ENCODE measurements at places on chromosomes 7 and 10.

DNA sequence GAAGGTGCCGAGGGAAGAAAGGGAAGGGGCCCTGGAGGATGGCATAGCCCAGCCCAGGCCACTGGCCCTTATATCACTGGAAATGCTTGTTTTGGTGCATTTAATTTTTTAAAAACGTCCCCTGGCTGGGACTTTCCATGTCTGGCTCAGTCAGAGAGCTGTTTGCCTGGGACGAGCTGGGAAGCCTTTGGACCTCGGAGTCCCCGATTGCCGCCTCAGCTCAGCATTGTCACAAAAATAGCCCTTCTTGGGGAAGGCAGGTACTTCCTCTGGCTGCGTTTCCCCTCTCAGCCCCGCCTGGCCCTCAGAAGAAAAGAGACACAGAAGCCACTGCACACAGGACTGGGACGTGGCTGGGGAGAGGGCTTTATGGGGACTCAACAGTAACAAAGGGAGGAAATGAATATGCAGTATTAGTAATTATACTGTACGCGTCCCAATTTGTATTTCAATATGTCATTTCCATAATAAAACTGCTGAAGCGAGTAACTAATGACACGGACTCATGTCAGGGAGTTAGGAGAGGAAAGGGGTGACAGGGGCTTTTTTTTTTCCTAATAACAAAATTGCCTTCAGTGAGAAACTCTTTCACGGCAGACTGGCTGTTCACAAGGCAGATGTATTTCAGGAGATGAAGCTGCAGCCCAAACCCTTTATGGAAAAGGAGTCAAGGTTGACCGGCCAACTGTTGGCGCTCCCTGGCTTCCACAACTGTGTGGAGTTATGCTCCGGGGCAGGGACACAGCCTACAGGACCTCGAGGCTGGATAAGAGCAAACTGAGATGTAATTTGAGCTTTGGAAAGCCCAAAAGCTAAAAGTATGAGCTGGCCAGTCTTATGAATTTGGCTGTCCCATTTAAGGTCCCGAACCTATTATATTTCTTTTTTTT lies 31.0 kb upstream of the MXI1 start:
- no peak for DNase-seq

DNA sequence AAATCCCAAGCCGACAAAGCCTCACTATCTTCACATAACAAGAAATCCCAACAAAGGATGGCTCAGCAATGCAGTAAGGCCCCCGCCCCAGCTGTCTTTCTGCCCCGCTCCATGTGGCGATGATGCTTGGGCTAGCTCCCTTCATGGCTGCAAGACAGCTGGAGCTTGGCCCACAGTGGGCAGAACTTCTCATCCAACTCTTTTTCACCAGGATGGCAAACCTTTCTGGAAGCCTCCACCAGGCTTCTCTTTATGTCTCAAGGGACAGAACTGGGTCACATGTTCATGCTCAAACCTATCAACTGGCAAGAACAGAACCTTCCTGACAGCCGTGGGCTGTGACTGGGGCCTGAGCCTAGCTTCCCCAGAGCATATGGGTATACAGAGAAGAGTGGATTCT lies 260.5 kb upstream of the MKLN1 start:
- DNase-seq = no peak

GRCh38 chr10:121683816-121684215 lies 85.6 kb upstream of the FGFR2 start:
- no peak for DNase-seq

GRCh38 chr10:23367896-23368595 lies 23.4 kb upstream of the C10orf67 start:
- no peak for DNase-seq

DNA sequence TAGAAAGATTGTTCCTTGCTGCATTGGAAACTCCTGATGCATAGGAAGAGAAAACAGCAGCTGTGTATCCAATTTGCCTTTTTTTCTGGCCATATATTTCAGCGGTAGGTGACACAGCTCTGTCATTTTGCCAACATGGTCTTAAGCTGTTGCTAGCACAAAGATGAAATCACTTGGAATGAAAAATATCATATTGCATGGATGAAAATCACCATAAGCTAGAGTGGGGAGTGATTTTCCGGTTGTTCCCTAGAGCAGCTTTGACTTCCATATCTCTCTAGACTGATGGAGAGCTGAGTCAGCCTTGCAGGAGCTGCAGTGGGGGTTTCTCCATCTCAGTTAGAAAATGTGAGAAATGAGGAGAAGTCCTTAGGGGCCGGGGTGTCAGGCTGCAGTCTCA lies 38.3 kb upstream of the BTBD16 start:
- no peak for DNase-seq

GRCh38 chr7:152967958-152968357 lies 208.4 kb downstream of the ACTR3B start:
- DNase-seq = no peak

GRCh38 chr10:133362846-133363245 lies 5.0 kb upstream of the FUOM start:
- DNase-seq = no peak

GRCh38 chr7:39825401-39825980 lies 124.6 kb upstream of the CDK13 start:
- no peak for DNase-seq

- no peak for DNase-seq
Observed at GRCh38 chr10:35607475-35608327, 2.6 kb downstream of the GJD4 start.

DNA sequence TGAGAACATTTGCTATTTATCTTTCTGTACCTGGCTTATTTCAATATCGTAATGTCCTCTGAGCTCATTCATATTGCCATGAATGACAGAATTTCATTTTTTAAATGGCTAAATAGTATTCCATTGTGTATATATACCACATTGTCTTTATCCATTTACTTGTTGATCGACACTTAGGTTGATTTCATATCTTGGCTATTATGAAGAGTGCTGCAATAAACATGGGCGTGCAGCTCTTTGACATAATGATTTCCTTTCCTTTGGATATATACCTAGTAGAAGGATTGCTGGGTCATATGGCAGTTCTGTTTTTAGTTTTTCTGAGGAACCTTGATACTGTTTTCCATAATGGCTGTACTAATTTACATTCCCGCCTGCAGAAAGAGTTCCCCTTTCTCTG lies 30.2 kb downstream of the NEURL1 start:
- no peak for DNase-seq

GRCh38 chr10:73858013-73858708 lies 16.2 kb downstream of the CAMK2G start:
- no peak for DNase-seq

GRCh38 chr10:43854007-43854406 lies 205.3 kb upstream of the ZNF32 start:
- no peak for DNase-seq

DNA sequence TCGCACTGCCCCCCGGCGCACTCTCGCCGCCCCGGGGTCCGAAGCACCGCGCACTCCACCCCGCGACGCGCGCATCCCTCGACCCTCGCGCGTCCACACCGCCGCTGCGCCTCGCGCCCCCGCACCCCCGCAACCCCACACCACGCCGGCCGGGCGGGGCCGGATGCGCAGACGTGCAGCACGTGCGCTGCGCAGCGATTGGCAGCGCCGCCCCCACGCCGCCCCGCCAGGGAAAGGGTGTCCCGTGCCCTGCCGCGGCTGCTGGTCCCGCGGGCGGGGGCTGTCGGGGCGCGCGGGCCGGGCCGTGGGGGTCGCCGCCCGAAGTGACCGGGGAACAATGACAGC lies 53.7 kb upstream of the KDM7A start:
- DNase-seq = peak; percentile 21

DNA sequence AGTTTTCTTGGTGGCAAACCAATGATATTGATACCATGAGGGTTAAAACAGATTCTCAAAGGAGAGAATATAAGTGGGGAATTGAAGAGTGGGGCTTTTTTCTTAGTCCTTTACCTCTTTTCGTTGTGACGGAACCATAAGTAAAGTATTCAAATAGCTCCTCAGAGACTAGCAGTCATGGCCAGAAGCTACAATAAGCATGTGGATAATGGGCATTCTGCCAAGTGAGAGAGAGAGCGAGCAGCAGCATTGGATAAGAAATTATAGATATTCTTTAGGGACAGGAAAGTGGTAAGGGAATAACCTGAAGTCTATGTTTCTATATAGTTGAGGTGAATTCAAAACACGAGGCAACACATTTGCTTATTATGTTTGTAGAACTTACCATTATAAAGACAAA lies 235.1 kb downstream of the SEMA3E start:
- DNase-seq = no peak

DNA sequence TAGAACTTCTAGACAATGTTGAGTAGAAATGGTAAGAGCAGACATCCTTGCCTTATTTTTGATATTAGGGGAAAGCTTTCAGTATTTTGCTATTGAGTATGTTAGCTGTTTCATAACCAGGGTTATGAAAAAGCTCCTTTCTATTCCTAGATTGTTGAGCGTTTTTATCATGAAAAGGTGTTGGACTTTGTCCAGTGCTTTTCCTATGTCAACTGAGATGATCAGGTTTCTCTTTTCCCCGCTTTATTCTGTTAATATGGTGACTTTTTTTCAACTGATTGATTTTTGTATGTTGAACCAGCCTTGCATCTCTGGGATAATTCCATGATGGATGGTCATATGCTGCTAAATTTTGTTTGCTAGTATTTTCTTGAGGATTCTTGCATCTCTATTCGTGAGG lies 58.5 kb downstream of the LCOR start:
- DNase-seq = no peak

GRCh38 chr7:15470825-15471668 lies 90.8 kb downstream of the AGMO start:
- no peak for DNase-seq

GRCh38 chr7:2641406-2642393 lies 9.9 kb downstream of the TTYH3 start:
- no peak for DNase-seq

- no peak for DNase-seq
Observed at GRCh38 chr7:38744746-38745145, 113.6 kb upstream of the AMPH start.

DNA sequence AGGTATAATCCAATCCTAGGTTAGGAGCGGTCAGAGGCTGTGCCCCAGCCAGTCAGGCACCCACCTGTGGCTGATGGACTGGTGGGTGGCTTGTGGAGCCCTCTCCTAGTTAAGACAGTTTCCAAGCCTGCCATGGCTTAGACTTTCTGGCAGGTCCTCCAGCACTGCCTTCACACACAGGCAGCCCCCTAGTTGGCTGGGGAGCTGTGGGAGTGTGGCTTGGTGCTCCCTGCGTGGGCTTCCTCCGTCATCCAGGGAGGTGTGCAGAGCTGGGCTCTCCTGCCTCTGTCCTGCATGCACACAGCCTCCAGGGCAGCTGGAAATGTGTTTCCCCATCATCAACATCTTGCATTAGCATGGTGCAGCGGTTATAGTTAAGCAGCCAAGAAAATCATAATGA lies 84.3 kb upstream of the RHEB start:
- DNase-seq = no peak

- DNase-seq = no peak
Observed at GRCh38 chr10:128943111-128943510, 523.9 kb upstream of the MGMT start.

GRCh38 chr10:71742301-71743088 lies 22.9 kb upstream of the C10orf105 start:
- no peak for DNase-seq

DNA sequence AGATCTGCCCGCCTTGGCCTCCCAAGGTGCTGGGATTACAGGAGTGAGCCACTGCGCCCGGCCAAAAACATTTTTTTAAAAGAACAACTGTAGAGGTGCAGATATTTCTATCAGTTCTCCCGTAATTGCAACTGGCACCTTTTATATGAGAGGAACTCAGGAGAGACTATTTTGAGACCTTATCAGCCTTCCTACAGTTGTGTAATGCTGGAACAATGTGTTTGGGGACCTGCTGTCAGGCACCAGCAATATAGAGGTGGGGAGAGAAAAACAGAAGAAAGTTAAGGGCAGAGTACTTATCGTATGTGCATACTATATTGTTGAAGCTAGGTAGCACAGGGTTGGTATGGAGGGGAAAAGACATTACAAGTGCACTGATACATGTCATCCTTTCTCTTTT lies 343.8 kb upstream of the ANKRD30A start:
- DNase-seq = no peak

GRCh38 chr10:55747244-55747643 lies 613.8 kb downstream of the ZWINT start:
- DNase-seq = no peak

DNA sequence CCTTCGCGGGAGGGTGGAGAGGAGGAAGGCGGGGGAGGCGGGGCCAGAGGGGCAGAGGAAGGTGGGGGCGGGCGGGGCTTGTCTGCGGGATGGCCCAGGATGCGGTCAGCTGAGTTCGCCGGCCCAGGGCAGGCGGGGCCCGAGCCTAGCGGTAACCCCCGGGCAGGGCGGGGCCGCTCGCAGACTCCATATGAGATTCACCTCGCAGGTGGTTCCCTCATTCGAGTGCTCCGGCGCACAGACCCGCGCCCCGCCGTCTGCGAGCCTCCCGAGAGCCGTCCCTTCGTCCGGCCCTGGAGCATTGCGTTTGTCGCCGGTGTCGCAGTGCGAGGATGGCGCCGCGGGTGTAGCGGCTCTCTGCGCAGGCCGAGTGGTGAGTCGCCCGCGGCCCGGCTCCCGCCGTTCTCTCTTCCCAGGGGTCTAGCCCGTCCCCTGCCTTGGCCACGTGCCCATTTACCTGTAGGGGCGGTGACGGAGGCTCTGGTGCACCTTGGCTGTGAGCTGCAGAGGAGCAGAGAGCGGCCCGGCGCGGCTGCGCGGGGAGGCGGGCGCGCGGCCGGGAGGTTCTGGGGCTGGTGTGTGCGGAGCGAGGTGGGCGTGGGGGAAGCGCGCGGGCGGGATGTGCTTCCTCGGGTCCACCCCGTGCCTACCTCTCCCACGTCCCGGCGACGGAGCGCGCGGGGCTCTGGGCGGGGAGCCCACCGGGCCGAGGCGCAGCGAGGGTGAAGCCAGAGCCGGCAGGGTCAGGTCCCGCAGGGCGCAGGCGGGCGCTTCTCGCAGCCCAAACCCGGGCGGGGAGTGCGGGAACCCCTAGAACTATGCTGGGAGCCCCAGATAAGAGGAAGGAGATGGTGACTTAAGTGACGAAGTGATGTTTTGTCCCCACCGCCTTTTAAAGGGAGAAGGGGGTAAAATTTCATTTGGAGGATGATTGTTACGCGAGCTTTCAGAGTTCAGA lies at the start of gene UPP1:
Gene UPP1, plus strand, starts transcription at position 220 of the 958 bp plus-strand sequence. CDS start 5,519 bp downstream, outside the sequence.
- DNase-seq = peak; percentile 88

- peak; percentile 46 for DNase-seq
Observed at GRCh38 chr7:102097601-102098161, 189.0 kb upstream of the SH2B2 start.
